ENCODE measurements at places on chromosomes 1 and 21.

GRCh38 chr1:10943991-10944730 lies 68.3 kb upstream of the TARDBP start:
- no peak for DNase-seq

GRCh38 chr1:117188816-117189437 lies 21.8 kb downstream of the VTCN1 start:
- DNase-seq: no peak

DNA sequence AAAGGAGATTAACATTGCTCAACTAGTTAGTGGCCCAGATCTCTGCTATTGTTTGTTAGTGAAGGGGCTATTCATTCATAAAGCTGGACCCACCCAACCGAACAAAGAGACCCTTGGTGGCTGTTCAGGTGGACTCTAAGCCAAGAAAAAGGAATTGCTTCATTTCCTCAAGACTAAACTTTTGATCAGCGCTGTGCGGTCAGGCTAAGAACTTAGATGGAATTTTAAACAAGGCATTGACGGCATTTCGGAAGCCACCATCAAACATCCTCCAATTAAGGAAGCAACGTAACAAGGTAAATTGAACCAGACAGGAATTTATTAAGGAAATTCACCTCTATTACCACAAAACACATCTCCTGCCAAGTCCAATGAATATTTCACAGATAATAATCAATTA lies 19.9 kb upstream of the SHCBP1L start:
- no peak for DNase-seq

- DNase-seq: no peak
Measured at GRCh38 chr1:63326473-63327380, 4.4 kb downstream of the FOXD3 start.

DNA sequence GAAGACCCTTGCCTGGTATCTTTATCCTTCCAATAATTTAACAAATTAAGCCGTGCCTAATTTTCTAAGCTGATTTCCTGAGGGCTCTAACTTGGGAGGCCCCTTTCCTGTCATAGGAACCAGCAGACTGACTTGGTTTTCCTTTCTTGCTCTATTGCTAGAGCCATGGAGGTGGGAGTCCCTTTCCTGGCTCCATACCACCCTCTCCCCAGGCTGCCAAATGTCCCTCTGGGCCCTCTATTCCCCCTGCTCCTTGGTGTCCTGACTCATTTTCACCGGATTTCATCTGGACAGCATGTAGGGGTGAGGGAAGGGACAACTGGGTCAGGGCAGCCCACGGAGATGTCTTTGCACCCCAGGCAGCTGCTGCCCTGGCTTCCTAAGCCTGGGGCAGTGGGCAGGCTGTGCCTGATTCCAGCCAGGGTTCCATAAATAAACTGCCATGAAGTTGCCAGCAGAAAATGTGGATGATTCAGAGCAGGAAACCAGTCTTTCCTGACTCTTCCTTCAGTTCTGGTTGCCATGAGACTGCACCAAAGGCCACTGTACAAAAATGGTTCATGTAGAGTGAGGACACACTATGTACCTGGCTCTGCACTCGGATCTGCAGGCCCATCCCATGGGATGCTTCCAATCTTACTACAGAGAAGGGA lies 38.0 kb upstream of the SERBP1 start:
- no peak for DNase-seq
